ENCODE measurements at places on chromosomes 16 and 17. TPM values are rescaled to one million over a fixed set of nuclear protein-coding genes. Genes with fewer than 3 reads are reported as not detected.

DNA sequence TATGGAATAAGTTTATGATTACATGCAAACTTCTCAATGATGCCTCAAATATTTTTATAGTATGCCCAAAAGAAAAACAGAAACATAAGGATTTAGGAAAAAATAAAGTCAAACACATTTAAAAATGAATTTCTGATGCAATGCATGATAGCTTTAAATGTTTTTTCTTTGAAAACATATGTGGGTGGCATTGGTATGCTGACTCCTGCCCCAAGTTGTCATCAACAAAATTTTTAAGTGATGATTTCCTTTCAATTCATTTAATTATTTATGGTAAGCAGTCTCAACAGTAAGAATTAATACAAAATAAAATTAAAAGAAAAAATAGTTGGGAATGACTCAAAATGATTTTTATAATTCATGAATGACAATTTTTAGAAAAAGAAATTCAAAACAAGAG, 104.9 kb downstream of the CEP112 start:
- H3K27ac ChIP-seq: no peak overlapping the region
- H3K27me3 ChIP-seq: no peaks in the 10 kb centered on the region
- H3K36me3 ChIP-seq: no peaks in the 10 kb centered on the region

DNA sequence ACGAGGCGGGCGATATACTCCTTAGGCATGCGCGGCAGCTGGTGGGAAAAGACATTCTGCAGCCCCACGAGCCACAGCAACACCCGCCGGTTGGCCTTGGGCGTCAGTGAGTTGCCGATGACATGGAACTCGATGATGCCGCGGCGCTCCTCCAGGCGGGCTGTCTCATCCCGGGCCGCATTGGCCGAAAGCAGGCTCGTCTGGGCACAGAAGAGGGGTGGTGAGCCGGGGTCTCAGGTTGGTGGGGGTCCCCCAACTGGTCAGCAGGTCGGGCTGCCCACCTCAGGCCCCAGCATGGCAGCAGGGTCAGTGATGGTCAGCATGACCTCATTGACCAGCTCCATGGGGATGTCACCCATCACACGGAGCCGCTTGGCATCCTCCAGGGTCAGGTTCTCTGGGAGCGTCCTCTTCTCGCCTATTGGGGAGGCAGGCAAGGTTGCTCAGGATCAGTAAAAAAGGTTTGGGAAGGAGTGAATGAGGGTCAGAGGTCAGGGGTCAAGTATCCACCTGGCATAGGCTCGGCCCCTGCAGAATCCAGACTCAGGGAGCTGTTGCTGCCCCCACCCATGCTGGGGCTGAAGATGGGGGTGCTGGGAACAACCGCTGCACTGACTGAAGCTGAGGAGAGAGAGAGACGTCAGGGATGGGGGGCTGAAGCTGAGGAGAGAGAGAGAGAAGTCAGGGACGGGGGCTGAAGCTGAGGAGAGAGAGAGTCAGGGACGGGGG, 3.6 kb downstream of the KAT2A start:
- no peak for DNase-seq
- H3K4me1 ChIP-seq: peaks cover 27% of the 10 kb centered on the region
- H3K4me3 ChIP-seq: no peak overlapping the region
- no peaks in the 10 kb centered on the region for H3K27me3 ChIP-seq
- no peak overlapping the region for H3K27ac ChIP-seq

- no peaks in the 10 kb centered on the region for H3K36me3 ChIP-seq
- H3K4me1 ChIP-seq: peaks cover 15% of the 10 kb centered on the region
- no peak overlapping the region for H3K27ac ChIP-seq
- no peak overlapping the region for H3K4me3 ChIP-seq
These were observed 12.4 kb downstream of the ZG16B start for GRCh38 chr16:2842340-2843000.

DNA sequence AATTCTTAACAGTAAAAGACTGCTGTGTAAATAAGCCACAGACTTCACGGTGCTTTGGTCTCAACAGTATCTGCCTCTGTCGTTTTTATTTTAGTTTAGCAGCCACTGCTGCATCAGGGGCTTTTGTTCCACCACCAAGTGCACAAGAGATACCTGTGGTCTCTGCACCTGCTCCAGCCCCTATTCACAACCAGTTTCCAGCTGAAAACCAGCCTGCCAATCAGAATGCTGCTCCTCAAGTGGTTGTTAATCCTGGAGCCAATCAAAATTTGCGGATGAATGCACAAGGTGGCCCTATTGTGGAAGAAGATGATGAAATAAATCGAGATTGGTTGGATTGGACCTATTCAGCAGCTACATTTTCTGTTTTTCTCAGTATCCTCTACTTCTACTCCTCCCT, 7.9 kb downstream of the HERPUD1 start:
- no peak for DNase-seq
- H3K27ac ChIP-seq: peak overlapping the region; percentile 23
- H3K36me3 ChIP-seq: peaks cover 97% of the 10 kb centered on the region

DNA sequence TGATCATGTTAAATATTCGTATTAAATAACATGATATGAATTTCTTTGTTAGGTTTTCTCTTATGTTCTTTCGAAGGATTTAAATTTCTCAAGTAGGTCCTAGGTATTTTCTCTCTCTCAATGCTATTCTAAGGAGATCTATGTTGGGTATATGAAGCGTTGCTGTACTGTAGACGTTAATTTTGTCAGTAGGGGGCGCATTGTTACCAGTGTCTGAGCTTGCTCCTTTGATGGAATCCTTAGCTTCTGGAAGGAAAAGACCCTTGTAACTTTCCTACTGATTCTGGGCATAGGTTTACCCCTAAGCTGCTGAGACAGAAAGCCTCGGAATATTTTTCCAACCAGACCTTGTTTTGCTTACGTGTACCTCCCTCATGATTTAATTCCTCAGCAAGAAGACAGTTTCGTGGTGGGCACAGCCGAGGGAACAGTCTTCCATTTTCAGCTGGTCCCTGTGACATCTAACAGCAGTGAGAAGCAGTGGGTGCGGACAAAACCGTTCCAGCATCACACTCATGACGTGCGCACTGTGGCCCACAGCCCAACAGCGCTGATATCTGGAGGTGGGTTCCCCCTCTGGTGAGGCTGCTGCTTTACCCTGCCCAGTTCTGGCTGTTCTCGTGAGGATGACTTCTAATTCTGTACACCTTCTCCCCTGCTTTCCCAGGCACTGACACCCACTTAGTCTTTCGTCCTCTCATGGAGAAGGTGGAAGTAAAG, 17.9 kb downstream of the UTP4 start:
- no peaks in the 10 kb centered on the region for H3K36me3 ChIP-seq
- H3K27me3 ChIP-seq: no peaks in the 10 kb centered on the region
- DNase-seq: no peak
- H3K27ac ChIP-seq: no peak overlapping the region
- no peak overlapping the region for H3K4me3 ChIP-seq
- peaks cover 4% of the 10 kb centered on the region for H3K4me1 ChIP-seq

DNA sequence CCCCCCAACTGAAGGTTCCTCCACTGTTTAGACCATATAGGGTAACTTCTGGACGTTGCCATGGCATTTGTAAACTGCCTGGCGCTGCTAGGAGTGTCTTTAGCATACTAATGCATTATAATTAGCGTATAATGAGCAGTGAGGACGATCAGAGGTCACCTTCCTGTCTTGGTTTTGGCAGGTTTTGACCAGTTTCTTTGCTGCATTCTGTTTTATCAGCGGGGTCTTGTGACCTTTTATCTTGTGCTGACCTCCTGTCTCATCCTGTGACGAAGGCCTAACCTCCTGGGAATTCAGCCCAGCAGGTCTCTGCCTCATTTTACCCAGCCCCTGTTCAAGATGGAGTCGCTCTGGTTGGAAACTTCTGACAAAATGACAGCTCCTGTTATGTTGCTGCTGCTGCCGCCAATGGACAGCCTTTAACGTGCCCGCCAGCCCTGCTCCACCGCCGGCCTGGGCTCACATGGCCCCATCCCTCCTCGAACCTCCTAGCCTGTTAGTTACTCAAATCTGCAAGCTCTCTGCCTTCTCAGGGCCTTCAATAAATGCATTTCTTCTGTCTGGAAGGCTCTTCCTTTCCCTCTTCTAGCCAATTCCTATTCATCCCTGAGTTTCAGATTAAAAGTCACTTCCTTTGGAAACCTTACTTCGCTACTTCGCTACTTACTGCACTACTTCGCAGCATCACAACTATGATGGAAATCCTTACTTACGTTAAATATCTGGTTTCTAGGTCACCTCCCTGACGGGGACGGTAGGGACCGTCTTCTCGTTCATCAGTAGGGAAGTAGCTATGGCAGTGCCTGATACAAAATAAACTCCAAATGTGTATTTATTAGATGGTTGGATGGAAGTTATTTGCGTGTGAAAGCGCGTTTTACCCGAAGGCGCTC, 640 bp upstream of the NAGLU start:
- H3K27me3 ChIP-seq: no peaks in the 10 kb centered on the region
- DNase-seq: no peak
- peak overlapping the region; percentile 82 for H3K27ac ChIP-seq
- H3K4me1 ChIP-seq: peaks cover 11% of the 10 kb centered on the region
- H3K4me3 ChIP-seq: peak overlapping the region; percentile 71
- peaks cover 26% of the 10 kb centered on the region for H3K36me3 ChIP-seq

Gene ZNF594
- total RNA-seq: 19.6 TPM

All from tibial nerve (tissue), 4 donors.